ENCODE measurements at places on chromosomes 11 and 22.

- DNase-seq = peak; percentile 58
Measured at GRCh38 chr22:25702040-25702439, 39.9 kb upstream of the MYO18B start.

- no peak for DNase-seq
Measured at GRCh38 chr11:720642-721246, 14.7 kb downstream of the EPS8L2 start.

DNA sequence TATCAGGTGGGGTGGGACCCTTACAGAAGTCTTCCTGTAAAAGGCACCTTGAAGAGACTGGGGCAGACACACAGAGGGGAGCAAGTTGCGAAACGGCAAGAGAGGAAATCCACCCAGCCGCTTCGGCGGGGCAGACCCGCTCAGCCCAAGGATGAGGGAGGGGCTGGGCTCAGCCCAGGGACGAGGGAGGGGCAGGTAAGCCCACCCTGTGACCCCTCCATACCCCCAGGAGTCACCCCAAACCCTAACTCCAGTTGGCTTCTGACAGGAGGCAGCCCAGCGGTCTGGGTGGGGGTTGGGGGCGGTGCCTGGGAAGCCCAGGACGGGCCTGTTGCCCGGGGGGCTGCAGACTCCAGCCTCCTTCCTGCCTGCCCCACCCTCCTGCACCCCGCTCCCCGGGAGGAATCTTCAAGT is 965 bp downstream of the OSBPL5 start:
- peak; percentile 8 for DNase-seq

DNA sequence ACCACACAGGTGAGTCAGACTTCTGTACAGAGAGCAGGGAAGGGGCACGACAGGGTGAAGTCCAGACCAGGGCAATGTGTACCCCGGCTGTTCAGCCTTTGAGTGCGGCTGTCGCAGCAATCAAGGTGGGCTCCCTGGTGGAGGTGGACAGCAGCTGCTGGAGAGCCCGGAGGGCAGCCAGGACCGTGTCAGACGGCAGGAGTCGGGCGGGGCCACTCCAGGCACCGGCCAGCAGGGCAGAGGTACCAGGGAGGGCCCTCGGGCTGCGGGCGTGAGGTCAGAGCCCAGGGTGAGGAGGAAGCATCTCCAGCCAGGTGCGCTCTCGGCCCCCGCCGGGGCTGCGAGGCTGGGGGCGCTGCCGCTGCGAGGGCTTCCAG is 802 bp upstream of the PIM3 start:
- no peak for DNase-seq

- DNase-seq = no peak
Measured at GRCh38 chr11:2256293-2256913, 14.0 kb downstream of the ASCL2 start.

DNA sequence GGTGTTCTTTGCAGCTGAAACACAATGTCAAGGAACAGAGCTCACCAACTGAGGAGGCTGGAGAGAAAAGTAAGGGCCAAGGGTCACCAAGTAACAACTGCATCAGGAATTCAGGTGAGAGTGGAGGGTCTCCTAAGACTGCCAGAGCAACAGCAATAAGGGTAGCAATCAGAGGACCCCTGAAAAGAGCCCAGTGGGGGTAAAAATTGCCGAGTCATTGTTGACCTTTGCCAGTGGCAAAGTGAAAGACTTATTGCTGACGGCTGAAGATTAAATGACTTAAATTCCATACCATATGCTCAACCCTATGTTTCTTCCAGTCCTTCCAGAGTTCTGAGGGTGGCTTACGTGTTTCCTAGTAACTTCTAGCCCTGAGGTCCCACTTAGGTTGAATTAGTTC is 51.9 kb upstream of the ARHGAP42 start:
- DNase-seq = no peak

DNA sequence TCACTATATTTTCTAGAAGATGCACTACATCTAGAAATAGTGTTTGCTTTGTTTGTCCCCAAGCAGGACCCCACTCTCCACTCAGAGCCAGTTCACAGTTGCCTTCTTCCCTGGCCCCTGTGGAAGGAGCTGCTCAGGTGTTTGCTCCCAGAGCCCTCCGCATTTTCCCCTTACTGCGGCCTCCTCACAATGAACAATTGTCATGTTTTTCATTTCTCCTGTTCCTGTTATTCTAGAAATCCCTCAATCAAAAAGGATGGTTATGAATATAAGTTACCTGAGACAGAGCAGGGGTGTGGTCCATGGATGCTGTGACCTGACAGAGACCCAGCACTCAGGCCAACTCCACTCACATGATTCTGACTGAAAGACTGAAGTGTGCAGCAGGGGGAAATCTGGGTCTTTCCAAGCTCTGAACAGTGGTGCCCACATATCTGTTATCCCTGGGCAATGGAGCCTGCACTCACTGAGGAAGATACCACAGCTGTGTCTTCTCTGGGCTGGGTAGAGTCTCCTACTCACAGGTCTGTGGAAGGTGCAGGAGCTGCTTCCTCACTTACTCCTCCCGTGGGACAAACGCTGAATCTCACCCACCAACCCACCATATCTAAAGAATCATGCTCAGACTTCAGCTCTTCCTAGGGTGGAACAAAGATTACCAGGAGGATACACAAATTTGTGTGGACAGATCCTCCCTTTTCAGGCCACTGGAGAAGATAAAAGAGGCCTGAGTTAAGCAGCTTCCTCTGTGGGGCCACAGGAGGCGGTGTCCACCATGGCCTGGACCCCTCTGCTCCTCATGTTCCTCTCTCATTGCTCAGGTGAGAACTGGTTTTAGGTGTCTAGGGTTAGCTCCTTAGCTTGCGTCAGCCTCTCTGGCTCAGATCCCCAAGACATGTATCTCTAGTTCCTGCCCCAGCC is 87.1 kb upstream of the TOP3B start:
- no peak for DNase-seq

- no peak for DNase-seq
Measured at GRCh38 chr22:41620589-41621098, at the start of gene DESI1. Gene DESI1 (minus strand): TSS chr22:41621043. CDS start chr22:41620839, 204 bp downstream.

GRCh38 chr11:12087075-12088004 is 23.1 kb upstream of the MICAL2 start:
- peak; percentile 68 for DNase-seq

- DNase-seq = no peak
Measured at GRCh38 chr11:45881708-45882368, 3.6 kb upstream of the MAPK8IP1 start.

DNA sequence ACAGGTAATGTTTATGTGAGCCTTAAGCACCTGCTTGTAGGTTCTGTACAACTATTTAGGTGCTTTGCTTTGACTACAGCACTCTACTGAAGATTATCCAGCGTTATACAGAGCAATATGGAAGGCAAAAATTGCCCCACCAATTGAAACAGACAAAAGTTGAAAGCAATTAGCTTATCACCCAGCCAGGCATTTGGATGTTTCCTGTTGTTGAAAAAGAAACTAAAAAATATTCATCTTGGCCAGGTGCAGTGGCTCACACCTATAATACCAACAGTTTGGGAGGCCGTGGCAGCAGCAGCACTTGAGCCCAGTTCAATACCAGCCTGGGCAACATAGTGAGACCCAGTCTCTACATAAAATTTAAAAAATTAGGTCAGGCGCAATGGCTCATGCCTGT is 18.5 kb downstream of the ATL3 start:
- DNase-seq = no peak

DNA sequence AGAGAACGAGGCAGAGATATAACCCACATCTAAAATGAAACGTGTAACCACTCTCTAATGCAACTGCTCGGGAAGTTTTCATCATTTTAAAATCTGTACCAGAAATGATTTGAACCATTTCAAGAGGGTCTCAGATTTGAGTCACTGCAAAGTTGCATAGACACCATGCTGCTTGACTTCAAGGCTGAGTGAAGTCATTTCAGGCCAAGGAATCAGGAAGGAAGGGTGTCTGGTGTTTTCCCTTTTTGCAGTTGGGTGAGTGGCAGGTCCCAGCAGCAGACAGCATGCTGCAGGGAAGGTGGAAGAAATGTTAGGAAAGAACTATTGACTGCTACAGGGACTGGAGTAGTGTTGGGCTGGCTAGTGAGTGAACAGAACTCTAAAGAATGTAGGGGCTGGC is 16.5 kb downstream of the TANGO2 start:
- peak; percentile 54 for DNase-seq

GRCh38 chr22:46674367-46674781 is 54.2 kb downstream of the GRAMD4 start:
- DNase-seq = peak; percentile 93

DNA sequence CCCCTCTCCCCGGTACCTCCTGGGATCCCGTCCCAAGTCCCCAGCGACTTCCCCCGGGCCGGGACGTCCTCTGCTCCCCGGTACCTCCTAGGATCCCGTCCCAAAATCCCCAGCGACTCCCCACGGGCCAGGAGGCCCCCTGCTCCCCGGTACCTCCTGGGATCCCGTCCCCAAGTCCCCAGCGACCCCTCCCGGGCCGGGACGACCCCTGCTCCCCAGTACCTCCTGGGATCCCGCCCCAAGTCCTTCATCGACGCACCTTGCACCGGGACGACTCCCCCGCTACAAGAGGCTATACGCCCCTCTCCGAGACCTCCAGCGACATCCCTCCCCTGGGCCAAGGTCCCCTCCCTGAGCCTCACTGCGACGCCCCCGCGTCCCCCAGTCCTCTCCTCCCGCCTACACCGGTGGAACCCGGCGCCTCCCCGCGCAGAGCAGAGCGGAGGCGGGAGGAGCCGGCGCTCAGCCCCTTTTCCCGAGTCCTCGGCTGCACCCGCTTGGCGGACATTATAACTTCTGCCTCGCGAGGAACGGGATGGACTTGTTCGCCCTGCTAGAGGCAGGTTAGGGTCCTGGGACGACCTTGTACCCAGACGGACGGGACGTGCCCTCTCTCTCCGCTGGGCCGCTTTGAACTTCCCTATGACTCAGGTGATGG is 912 bp downstream of the KREMEN1 start:
- no peak for DNase-seq

DNA sequence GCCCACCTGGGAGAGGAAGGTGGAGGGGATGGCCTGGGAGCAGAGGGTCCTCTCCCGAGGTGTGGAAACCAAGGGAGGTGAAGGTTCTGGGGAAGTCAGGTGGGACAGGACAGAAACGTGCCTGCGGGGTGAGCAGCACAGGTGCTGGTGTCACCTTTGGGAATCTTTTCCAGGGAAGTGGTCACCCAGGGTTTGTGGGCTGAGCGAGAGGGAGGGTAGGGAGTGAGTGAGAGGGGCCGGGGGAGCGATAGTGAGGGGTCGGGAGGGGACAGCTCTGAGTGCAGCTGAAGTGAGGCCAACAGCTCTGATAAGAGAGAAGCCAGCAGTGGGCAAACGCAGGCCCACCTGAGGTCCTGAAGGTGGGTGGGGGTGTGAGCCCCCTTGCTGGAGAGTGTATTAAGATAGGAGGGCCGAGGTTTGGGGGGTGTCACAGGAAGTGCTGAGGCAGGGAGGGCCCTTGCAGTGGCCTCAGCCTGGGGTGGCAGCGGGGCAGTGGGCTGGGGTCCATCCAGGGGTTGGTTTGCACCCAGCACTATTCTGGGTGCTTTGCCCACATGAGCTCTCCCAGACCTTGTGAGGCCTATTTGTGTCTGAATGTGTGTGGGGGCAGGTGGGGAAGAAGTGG is 1.6 kb upstream of the SHANK3 start:
- DNase-seq = no peak

DNA sequence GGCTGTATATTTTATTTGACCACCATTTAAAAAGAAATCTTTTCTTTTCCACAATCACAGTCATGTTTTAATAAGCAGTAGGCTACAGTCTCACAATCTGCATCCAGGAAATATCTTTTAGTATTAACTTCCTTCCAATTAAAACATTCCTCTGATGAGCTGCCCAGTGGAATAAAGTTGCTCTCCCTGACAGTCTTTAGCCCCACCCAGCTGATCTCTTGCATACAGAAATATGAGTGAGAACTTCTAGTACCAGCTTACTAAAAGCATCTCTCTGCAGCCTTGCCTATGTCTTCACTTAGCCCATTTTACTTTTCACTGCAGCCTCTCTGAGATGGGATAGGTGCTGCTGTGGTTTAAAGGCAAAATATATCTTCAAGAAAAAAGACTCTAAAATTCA is 143.4 kb upstream of the ANO3 start:
- DNase-seq = no peak

GRCh38 chr11:134215836-134216235 is 7.9 kb downstream of the NCAPD3 start:
- no peak for DNase-seq

- peak; percentile 64 for DNase-seq
Measured at GRCh38 chr22:37045958-37046357, 5.6 kb upstream of the KCTD17 start.

GRCh38 chr11:75283391-75283931 is 42.9 kb downstream of the TPBGL start:
- no peak for DNase-seq

GRCh38 chr22:26172389-26172990 is 3.2 kb downstream of the SEZ6L start:
- DNase-seq = peak; percentile 56

- DNase-seq = peak; percentile 70
Measured at GRCh38 chr11:126341760-126342161, 13.7 kb upstream of the ST3GAL4 start.

- DNase-seq = no peak
Measured at GRCh38 chr11:75463106-75463774, 30.2 kb upstream of the KLHL35 start.

DNA sequence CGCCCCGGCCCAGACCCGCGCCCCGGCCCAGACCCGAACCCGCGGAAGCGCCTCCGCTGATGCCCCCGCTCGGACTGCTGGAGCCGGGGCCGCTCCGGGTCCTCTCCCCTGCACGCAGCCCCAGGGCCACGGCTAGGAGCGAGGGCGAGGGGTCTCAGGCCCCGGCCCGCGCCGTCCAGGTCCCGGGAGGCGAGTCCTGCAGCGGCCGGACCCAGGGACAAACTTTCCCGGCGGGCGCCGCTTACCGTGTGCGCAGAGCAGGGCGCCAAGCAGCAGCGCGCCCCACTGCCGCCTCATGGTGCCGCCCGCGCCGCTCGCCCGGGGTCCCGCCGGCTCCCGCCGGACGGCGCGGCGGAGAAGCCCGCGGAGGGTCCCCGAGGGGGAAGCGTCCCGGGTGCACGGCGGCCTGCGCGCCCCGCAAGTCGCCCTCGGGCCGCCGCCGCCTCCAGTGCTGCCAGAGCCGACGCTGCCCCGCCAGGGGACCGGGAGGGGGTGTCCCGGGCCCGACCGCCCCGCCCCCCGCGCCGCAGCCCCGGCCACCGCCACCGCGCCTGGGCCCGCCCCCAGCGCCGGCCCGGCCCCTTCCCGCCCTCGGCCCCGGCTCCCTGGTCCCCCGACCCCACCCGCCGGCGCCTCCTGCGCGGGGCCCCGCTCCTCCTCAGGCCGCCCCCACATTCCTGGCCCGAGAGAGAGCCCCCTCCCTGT is at the start of gene LRP4:
Gene LRP4 (minus strand): TSS at position 468 of the 705 bp plus-strand sequence. CDS start 171 bp downstream, at position 297.
- DNase-seq = no peak

Measured in Kasumi-1 (cell line).